ENCODE measurements at places on chromosomes 16 and 17. TPM values are rescaled to one million over a fixed set of nuclear protein-coding genes. Genes with fewer than 3 reads are reported as not detected.

Gene DPEP3
- polyA plus RNA-seq: 0.09 TPM

Gene PDILT
- polyA plus RNA-seq: not detected

Gene CRYM
- 19.8 TPM for polyA plus RNA-seq

Gene SRCIN1
- polyA plus RNA-seq: 1.1 TPM

Gene GUCY2D
- polyA plus RNA-seq: 0.04 TPM

Gene CMC2
- 107 TPM for polyA plus RNA-seq

Gene C1QTNF8
- not detected for polyA plus RNA-seq

Gene ABCC6
- 11.4 TPM for polyA plus RNA-seq

Gene HOXB5
- 4.2 TPM for polyA plus RNA-seq

Gene GLP2R
- polyA plus RNA-seq: 5.5 TPM

Gene MYO18A
- polyA plus RNA-seq: 24.0 TPM

Gene DHRS7C
- polyA plus RNA-seq: not detected

Gene P2RX1
- polyA plus RNA-seq: 4.3 TPM

Gene KRTAP4-6
- polyA plus RNA-seq: not detected

Gene LGALS9B
- polyA plus RNA-seq: 31.2 TPM

Gene NPIPB9
- polyA plus RNA-seq: 0.87 TPM

Gene UMOD
- not detected for polyA plus RNA-seq

Gene C16orf86
- polyA plus RNA-seq: 5.0 TPM

Gene CCDC200
- polyA plus RNA-seq: 0.12 TPM

Gene B3GNT9
- 1.2 TPM for polyA plus RNA-seq

Gene SETD1A
- 13.1 TPM for polyA plus RNA-seq

Gene GINS2
- 5.3 TPM for polyA plus RNA-seq

Gene KRTAP9-8
- not detected for polyA plus RNA-seq

Gene TMEM219
- polyA plus RNA-seq: 178 TPM

Gene RAB11FIP3
- polyA plus RNA-seq: 13.2 TPM
